Fibroblast of lung (primary cell): ENCODE measurements at places on chromosomes 6 and 20. TPM values are rescaled to one million over a fixed set of nuclear protein-coding genes. Genes with fewer than 3 reads are reported as not detected.
A peak's percentile ranks its signal among the peaks of the same experiment; 100 is the strongest.

ABT1 gene
- 8.3 and 9.9 TPM in 2 replicates for polyA plus RNA-seq

GRCh38 chr6:56649782-56650181, 7.1 kb upstream of the DST start:
- peak; percentile 15 for DNase-seq

SFTA2 gene
- polyA plus RNA-seq: not detected in 2 replicates

- no peak for DNase-seq
Observed at GRCh38 chr20:25300496-25301170, 52.7 kb downstream of the PYGB start.

DNA sequence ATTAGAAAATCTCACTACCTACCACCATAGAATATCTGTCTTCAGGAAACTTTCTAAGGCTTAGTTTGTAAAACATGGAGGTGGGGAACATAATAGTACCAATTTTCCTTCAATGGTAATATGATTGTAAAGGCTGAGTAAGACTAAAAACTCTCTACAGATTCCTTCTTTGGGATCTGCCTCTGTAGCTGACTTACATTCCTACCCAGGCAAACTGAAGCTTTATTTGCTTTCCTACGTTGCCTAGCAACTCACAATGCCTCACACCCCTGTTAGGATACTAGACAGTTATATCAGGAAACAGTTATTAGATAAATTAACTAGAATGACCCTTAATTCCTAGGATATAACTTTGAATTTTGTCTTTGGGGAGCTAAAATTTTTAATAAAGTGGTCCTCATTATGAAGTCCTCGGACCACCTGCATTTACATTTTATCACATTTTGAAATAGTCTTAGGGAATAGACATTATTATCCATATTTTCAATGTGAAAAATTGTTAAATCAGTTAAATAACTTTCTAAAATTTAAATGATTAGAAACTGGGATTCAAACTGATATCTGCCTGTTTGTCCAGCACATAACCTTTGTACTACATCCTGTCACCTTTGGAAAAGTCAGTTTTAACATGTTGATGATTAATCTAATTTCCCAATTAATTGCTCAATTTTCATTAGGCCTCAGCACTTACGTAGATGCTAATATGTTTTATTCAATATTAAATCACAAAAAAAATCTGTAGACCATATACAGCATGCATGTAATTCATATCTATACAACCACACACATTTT, 591.4 kb downstream of the RNF144B start:
- peak; percentile 10 for DNase-seq

GRCh38 chr20:32544893-32545840, 40.0 kb downstream of the NOL4L start:
- DNase-seq: no peak

- peak; percentile 56 for DNase-seq
Observed at GRCh38 chr6:150395388-150396009, 26.7 kb downstream of the IYD start.

PGC gene
- polyA plus RNA-seq: not detected in 2 replicates

- DNase-seq: no peak
Observed at GRCh38 chr6:27106382-27106781, 141.1 kb upstream of the PRSS16 start.

PRR18 gene
- polyA plus RNA-seq: 0.01 TPM in 1 of 2 replicates, not detected in the other

BPIFB4 gene
- polyA plus RNA-seq: not detected in 2 replicates

- DNase-seq: no peak
Observed at GRCh38 chr20:41932431-41932830, 314.3 kb upstream of the CHD6 start.

VNN1 gene
- polyA plus RNA-seq: not detected in 2 replicates

GRCh38 chr6:30678964-30679726, 6.3 kb upstream of the DHX16 start:
- peak; percentile 79 for DNase-seq

SRMS gene
- not detected in 2 replicates for polyA plus RNA-seq

DNA sequence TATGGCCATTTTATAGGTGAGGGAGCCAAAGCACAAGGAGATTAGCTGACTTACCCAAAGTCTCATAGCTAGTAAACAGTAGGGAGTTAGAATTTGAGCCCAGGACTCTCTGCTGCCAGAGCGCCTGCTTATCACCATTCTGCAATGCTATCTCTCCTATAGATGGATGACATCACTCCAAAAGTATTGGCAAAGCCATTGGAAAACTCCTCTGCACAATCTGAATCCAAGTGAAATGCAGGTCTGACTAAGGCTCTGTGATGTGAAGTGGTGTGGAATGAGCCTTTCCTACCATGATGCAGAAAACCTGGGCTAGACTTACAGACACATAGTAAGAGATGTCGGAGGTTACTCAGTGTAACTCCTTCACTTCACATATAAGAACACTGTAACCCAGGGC, 106.3 kb downstream of the GRM1 start:
- DNase-seq: peak; percentile 29
